ENCODE measurements at places on chromosomes 4 and X. TPM values are rescaled to one million over a fixed set of nuclear protein-coding genes. Genes with fewer than 3 reads are reported as not detected.

Gene AREG
- 35.4 TPM for total RNA-seq

Gene GRIA2
- not detected for total RNA-seq

Gene STARD8
- total RNA-seq: 4.1 TPM

Gene RAB41
- not detected for total RNA-seq

Gene RTL5
- total RNA-seq: 2.7 TPM

Gene ZNF732
- 0.38 TPM for total RNA-seq

Gene ZCCHC18
- 3.2 TPM for total RNA-seq

Gene GLRB
- total RNA-seq: 11.7 TPM
